ENCODE measurements at places on chromosomes 7 and 10. TPM values are rescaled to one million over a fixed set of nuclear protein-coding genes. Genes with fewer than 3 reads are reported as not detected.
A peak's percentile ranks its signal among the peaks of the same experiment; 100 is the strongest.

GRCh38 chr10:60426425-60426824 lies 36.8 kb upstream of the ANK3 start:
- no peak for DNase-seq

Gene RHOBTB1
- 36.5 TPM for total RNA-seq

DNA sequence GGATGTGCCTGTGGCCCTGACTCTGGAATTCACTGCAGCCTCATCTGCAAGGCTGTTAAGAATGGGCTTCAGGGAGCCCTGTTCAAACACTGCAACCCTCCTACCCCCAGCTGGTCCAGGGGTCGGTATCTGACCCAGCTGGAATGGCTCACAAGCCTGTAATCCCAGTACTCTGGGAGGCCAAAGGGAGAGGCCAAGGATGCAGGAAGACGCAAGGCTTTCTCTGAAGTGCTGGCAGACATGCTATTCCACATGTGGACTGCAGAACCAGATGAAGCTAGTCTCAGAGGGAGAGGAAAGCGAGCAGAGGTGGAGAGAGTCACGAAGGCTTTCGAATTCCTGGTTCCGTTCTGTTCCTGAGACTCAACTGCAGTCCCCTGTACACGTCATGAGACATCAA lies 45.0 kb downstream of the ESYT2 start:
- DNase-seq, result peak; percentile 40

- DNase-seq, result no peak
Observed at GRCh38 chr7:157674027-157674714, 337.4 kb downstream of the DNAJB6 start.

DNA sequence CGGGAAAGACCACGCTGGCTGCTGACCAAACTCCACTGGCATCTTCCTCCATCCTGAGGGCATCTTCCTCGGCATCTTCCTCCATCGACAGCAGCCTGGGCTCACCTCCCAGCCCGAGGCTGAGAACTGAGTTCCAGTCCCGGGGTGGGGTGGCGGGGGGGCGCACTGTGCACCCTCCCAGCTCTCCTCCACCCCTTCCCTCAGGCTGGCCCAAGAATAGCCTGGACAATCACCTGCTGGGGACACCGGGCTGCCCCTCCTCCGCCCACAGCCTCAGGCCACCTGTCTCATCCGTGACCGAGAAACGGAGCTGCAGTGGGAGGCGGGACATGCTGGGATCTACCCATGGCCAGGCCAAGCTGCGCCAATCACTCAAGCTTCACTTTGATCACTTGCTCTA lies 37.2 kb downstream of the DIP2C start:
- DNase-seq, result peak; percentile 51

Gene ZNF425
- total RNA-seq, result 4.7 TPM

DNA sequence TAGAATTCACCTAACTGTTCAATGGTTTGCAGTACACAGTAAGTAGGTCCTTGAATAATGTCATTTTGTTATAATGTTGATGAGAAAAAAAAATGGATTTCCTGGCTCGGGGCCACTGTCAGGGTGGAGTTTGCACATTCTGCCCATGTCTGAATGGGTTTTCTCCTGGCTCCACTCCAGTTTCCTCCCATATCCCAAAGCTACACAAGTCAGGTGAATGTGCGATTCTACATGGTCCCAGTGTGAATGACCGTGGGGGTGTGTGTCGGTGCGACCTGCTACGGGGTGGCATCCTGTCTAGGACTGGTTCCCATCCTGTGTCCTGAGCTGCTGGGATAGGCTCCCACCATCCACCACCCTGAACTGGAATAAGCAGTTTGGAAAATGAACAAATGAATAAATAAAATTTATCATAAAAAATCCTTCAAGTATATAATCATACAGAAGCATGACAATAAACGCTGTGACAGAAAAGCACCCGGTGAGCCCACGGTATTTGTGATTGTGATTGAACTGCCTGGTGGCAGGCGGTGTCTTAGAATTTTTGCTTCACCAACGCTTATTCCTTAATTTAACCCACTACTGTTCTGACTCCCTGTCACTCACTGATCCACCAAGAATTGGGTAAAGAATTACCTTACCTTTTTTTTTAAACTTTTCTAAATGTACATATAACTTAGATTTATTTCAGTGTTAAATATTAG lies 114.1 kb downstream of the ICA1 start:
- no peak for DNase-seq

Gene CPN1
- total RNA-seq, result not detected

- DNase-seq, result no peak
Observed at GRCh38 chr10:62374862-62375710, 917 bp downstream of the ZNF365 start.

GRCh38 chr7:5589819-5590595 lies 166.4 kb upstream of the TNRC18 start:
- no peak for DNase-seq

GRCh38 chr10:13775786-13776775 lies 189.3 kb downstream of the PRPF18 start:
- DNase-seq, result no peak

Data from tongue (tissue), 3 donors.